ENCODE measurements at places on chromosomes 12 and 14.
A peak's percentile ranks its signal among the peaks of the same experiment; 100 is the strongest.

- peak; percentile 72 for DNase-seq
These were observed 1.3 kb downstream of the BAZ2A start for GRCh38 chr12:56628671-56629458.

DNA sequence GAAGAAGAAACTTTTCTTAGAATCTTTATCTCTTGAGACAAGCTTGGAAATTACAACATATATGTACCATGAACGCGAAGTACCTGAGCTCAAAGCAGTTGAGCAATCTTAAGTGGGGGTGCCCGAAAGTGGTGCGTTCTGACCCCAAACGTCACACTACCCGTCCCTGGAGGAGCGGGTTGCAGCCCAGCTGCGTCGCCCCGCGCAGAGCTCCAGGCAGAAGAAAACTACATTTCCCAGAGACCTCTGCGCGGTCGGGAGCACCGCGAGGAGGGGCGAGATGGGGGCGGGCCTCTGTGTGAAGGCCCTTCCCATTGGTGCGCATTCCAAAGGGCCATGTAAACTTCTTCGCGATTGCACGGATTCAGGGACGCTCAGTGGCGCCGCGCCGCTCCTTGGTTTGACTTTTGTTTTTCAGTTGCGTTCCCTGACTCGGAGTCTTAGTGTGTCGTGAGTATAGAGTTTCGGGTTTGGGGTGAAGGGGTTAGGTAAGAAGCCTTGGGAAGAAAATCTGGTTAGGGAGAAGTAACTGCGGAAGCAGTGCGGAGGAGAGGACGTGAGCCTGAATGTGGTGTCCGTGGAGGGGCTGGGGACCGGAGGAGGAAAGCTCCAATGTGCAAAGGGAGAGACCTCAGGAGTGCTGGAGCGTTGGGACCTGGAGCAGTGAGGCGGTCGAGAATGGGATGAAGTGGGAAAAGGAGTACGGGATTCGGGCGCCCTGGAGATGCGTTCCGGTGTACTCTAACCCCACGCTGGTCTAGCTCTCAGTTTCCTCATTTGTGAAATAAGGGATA is at the start of gene CCDC77:
TSS of gene CCDC77 (plus strand) at position 410 of the 794 bp plus-strand sequence. CDS start 7,740 bp downstream, outside the sequence.
- DNase-seq = peak; percentile 67

DNA sequence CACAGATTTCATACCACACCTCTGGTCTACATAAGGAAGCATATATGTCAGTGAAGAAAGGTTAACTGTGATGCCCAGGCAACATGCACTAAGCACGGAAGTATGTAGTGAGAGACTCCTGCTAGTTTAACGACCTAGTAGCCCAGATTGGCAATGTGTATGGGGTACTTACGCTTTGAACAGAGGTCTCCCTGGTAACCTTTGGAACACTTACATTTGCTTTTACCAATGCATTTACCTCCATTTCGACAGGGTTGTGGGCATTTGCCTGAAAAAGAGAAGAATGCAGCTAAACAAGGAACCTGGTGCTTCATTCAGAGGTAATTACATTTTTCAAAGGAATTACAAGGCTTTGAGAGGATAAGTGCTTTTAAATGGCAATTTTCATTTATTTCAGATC is 65.2 kb downstream of the WIF1 start:
- no peak for DNase-seq

DNA sequence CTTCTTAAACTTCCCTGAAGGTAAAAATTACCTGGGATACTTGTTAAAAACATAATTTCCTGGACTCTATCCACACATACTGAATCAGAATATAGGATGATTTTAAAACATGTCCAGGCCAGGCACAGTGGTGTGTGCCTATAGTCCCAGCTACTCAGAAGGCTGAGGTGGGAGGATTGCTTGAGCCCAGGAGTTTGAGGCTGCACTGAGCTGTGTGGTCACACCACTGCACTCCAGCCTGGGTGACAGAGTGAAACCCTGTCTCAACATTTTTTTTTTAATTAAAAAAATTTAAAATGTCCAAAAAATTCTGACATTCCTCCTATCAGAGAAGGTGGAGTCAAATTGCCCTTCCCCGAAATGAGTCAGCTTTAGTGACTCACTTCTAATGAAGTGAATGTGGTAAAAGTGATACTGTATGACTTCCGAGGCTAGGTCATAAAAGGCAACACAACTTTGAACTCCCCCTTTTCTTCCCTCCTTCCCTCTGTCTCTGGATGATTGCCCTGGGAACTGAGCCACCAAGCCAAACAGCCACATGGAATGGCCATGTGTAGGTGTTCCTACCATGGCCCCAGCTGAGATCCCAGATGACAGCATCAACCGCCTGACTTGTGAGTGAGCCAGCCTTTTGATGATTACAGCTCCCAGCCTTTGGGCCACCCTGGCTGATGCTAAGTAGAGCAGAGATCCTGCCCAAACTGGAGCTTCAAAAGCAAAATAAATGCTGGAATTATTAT is 36.3 kb downstream of the LIMA1 start:
- peak; percentile 87 for DNase-seq

- no peak for DNase-seq
These were observed 13.6 kb downstream of the GPX2 start for GRCh38 chr14:64929014-64929359.

- no peak for DNase-seq
These were observed 42.1 kb upstream of the MTERF2 start for GRCh38 chr12:107029081-107029480.

DNA sequence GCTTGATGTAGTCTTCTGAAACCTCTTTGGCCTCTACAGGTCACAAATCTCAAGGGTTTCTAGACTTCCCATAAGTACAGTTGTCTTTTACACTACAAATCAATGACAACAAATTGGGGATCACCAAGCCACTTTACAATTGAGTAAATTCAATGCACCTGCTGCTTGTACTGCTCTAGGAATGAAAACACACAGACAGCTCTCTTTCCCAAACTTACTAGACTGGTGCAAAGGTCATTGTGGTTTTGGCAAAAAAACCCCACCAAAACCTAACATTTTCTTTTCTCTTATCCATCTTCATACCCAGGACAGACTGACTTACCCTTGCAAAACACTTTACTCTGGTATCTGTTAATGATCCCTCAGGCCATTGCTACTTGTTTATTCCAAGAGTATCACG is 2.7 kb downstream of the M6PR start:
- no peak for DNase-seq

DNA sequence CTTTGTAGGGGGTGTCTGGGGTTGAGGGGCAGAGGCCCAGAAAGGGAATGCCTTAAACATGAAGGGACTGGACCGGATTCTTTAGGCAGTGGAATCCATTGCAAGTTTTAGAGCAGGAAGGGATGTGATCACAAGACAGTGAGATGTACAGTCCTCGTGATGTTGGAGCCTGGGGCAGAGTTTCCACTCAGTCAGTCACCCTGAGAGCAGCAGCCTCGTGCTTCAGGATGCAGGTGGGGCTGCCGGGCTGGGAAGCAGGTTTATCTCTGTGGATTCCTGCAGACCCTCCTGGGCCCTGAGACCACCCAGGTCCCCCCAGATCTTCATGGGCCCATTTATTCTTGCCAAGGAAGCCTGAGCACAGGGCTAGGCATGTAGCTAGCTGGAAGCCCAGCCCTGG is 38.5 kb downstream of the RIN3 start:
- no peak for DNase-seq

DNA sequence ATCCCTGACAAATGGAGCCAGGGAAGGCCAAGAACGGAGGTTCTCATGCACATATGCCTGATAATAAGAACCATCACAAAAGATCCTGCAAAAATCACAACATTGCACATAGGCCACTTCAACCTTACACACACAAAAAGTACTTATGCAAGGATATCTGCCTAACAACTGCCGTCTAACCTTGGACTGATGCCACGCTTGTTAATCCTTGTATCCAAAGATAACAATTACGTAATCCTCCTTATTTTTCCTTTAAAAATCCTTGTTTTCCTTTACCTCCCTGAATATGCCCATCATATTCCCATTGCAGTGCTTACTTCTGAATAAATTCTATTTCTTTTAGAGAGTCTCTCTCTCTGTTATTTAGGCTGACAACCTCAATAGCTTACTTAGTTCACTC is 59.5 kb downstream of the TMEM116 start:
- no peak for DNase-seq

GRCh38 chr12:63228853-63229252 is 77.9 kb upstream of the AVPR1A start:
- no peak for DNase-seq

DNA sequence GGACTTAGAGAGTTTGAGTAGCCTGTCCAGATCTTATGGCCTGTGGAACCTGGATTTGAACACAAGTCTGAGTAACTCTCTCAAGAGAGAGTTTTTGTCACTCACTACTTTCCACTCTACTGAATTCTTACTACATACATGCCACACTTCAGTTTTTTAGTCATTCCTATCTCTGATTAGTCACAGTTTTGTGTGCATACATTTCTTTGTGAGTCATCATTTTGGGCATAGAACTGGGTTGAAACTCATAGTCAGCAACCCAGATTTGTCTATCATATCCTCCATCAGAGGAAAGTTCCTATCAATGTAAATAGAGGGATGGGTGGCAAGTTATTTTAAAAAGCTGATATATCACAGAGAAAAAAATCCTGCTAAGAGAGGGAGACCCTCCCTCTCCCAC is 42.9 kb downstream of the FLRT2 start:
- no peak for DNase-seq

GRCh38 chr14:92499234-92499633 is 14.3 kb upstream of the RIN3 start:
- no peak for DNase-seq

GRCh38 chr14:75927564-75928087 is 54.2 kb downstream of the TGFB3 start:
- no peak for DNase-seq

All from AG09319 (cell line).